SJCRH30 (cell line): ENCODE measurements at places on chromosomes 11 and 22.

DNA sequence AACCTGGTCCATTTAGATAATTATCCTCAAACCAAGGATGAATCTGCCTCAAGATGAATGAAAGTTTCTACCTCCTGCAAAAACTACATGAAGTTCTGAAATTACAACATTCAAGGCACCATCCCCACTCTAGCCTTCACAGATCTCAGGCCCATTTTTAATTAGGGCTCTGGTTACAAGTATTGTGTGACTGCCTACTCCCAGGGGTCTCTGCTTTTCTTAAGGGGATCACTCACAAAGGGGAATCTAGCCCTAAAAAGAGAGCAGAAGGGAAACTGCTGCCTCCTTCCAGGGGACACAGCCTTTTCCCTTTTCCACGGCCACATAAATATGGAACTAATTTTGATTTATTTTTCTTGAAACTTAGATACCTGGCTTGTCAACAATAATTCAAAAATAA lies 17.4 kb upstream of the TMEM135 start:
- no peak overlapping the region for H3K27ac ChIP-seq
- H3K4me3 ChIP-seq = no peak overlapping the region
- peaks cover 31% of the 10 kb centered on the region for H3K4me1 ChIP-seq
- no peaks in the 10 kb centered on the region for H3K27me3 ChIP-seq
- H3K36me3 ChIP-seq = no peaks in the 10 kb centered on the region
- no peak for DNase-seq

GRCh38 chr11:109454857-109455256 lies 32.9 kb downstream of the C11orf87 start:
- no peaks in the 10 kb centered on the region for H3K36me3 ChIP-seq
- no peak for DNase-seq
- H3K27ac ChIP-seq = no peak overlapping the region
- H3K27me3 ChIP-seq = no peaks in the 10 kb centered on the region
- H3K4me3 ChIP-seq = no peak overlapping the region

DNA sequence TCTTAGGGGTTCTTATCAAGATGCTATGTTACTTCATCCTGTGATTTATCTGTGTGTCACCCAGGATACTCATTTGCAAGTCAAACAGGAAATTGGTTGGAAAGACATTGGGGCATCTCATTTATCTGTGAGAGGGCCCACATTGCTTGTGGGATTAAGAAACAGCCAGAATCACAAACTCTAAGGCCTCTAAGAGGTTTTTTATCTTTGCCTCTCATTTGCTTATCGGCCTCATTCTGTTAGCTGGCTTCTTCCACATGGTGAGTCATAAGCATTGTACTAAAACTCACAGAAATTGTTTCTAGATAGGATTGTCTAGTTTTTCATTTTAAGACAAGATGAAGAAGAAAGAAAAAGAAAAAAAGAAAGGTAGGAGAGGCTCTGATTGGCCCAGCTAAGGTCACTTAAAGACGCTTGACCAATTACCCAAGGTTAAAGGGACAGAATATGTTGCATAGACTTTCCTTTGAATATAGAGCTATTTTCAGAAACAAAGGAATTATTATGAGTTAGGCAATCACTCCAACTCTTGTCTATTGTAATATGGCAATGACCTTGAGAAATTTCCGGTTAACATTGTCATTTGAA lies 121.9 kb downstream of the ARHGAP42 start:
- no peak for DNase-seq
- H3K27me3 ChIP-seq = no peaks in the 10 kb centered on the region

DNA sequence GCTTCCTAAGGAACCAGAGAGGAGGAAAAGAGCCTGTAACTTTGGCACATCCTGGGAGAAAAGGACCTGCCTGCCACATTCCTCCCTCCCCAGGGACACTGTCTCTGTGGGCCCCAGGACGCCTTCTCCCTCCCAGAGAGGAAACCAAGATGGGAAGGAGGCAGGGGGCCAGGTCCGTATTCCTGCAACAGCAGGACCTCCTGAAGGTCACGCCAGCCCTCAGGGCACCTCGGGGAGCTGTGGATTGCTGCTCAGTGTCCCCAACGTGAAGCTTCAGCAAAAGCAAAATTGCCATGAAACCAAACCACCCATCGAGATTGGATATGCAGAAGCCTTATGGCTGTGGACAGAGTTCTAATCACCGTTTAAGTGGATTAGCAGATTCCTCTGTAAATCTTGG lies 86.7 kb downstream of the ARHGAP8 start:
- peak; percentile 63 for DNase-seq
- H3K4me1 ChIP-seq = peaks cover 15% of the 10 kb centered on the region
- H3K36me3 ChIP-seq = no peaks in the 10 kb centered on the region
- H3K27ac ChIP-seq = peak overlapping the region; percentile 71
- no peak overlapping the region for H3K4me3 ChIP-seq

GRCh38 chr11:123454060-123454651 lies 24.1 kb downstream of the GRAMD1B start:
- H3K4me1 ChIP-seq = peaks cover 47% of the 10 kb centered on the region
- no peaks in the 10 kb centered on the region for H3K27me3 ChIP-seq
- peak overlapping the region; percentile 60 for H3K27ac ChIP-seq

GRCh38 chr11:92552942-92553341 lies 328.3 kb downstream of the FAT3 start:
- no peaks in the 10 kb centered on the region for H3K27me3 ChIP-seq
- no peaks in the 10 kb centered on the region for H3K4me1 ChIP-seq
- no peak overlapping the region for H3K4me3 ChIP-seq
- peak; percentile 16 for DNase-seq
- H3K27ac ChIP-seq = no peak overlapping the region

DNA sequence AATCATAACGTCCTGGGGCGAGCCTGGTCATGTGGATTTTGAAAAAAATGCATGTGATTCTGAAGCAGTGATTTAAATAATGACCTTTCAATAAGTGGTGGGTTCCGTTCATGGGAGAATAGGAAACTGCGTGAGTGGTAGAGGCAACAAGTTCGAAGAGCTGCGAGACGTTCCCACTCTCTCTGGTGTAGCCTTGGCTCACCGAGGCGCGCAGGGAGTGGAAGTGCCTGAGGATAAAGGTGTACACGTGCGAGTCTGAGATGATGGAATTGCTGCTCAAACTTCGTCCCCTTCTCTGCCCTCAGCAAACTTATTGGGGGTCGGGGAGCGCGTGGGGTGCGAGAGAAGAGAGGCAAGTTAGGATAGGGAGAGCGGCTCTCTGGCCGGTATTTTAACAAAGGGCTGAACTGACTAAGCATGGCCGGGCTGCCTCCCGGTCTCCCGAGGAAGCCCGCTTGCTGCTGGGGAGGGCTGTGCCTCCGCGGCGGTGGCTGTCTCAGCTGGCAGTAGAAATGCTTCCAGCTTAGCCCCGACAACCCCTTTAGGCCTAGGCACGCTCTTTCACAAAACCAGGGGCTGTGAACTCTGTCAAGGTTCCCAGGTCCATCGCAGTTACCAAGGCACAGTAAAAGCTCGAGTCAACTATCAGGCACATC lies 875 bp upstream of the STT3A start:
- peaks cover 5% of the 10 kb centered on the region for H3K36me3 ChIP-seq
- H3K4me1 ChIP-seq = no peaks in the 10 kb centered on the region
- H3K27ac ChIP-seq = peak overlapping the region; percentile 68
- H3K27me3 ChIP-seq = no peaks in the 10 kb centered on the region

GRCh38 chr11:135074397-135074998 lies 662.5 kb upstream of the B3GAT1 start:
- no peaks in the 10 kb centered on the region for H3K36me3 ChIP-seq
- H3K4me3 ChIP-seq = no peak overlapping the region
- H3K4me1 ChIP-seq = 0 out of 2 replicates have a peak, but pooled peaks cover 2% of the 10 kb centered on the region
- DNase-seq = peak; percentile 53

DNA sequence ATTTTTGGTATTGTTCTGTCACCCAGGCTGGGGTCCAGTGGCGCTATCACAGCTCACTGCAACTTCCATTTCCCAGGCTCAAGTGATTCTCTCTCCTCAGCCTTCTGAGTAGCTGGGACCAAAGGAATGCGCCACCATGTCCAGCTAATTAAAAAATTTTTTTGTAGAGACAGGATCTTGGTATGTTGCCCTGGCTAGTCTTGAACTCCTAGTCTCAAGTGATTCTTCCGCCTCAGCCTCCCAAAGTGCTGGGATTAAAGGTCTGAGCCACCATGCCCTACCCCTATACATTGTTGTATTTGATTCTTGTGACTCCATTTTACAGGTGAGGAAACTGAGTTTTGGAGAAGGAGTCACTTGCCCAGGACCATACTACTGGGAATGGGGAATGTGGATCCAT lies 11.9 kb downstream of the KIAA1671 start:
- H3K4me3 ChIP-seq = no peak overlapping the region
- no peaks in the 10 kb centered on the region for H3K27me3 ChIP-seq
- H3K27ac ChIP-seq = no peak overlapping the region
- no peak for DNase-seq
- no peaks in the 10 kb centered on the region for H3K36me3 ChIP-seq

DNA sequence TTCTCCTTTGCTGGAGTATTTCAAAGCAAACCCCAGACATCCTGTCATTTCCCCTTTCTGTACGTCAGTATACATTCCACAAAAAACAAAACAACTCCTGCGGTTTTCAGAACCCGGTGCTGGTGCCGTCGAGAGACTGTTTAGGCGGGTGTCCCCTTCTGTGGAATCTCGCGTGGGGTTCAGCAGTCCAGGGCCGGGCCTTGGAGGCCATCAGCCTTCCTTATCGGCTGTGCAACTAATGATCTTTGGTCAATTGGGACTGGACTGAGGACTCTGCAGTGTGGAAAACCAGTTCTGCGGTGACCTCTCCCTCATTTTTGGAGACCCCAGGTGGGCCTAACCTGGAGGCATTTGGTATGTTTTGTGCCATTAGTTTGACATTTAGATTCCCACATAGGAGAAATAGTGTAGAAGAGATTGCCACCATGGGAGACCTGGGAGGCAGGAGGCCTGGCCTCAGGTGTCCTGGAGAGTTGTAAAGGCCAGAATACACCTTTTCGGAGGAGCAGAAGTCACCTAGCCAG lies 84.4 kb downstream of the TBC1D22A start:
- H3K27me3 ChIP-seq = no peaks in the 10 kb centered on the region
- H3K27ac ChIP-seq = no peak overlapping the region
- H3K36me3 ChIP-seq = no peaks in the 10 kb centered on the region
- H3K4me1 ChIP-seq = peaks cover 18% of the 10 kb centered on the region
- no peak overlapping the region for H3K4me3 ChIP-seq
- no peak for DNase-seq

- H3K27me3 ChIP-seq = no peaks in the 10 kb centered on the region
- H3K36me3 ChIP-seq = no peaks in the 10 kb centered on the region
- H3K4me1 ChIP-seq = no peaks in the 10 kb centered on the region
- H3K4me3 ChIP-seq = no peak overlapping the region
- no peak overlapping the region for H3K27ac ChIP-seq
Measured at GRCh38 chr11:111814557-111815320, 48.5 kb upstream of the PPP2R1B start.

DNA sequence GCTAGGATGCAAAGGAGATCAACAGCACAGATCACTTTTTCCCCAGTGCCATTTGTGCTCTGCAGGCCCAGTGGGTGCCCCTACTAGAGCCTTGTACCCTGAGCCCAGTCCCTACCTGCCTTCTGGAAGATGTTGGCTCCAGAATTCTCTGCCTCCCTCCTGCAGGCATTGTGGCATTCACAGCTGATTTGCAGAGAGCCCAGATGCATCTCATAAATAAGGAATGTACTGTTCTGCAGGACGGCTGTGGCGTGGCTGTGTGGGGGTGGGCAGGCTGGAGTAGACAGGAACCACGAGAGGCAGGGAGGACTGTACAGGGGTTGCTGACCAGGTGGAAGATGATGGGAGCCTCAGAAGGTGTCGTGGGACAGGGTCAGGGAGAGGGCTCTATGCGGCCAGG lies 11.2 kb upstream of the MIAT start:
- no peak overlapping the region for H3K4me3 ChIP-seq
- H3K36me3 ChIP-seq = no peaks in the 10 kb centered on the region

GRCh38 chr22:31281733-31282132 lies 10.6 kb downstream of the PIK3IP1 start:
- no peaks in the 10 kb centered on the region for H3K36me3 ChIP-seq
- peaks cover 14% of the 10 kb centered on the region for H3K4me1 ChIP-seq
- no peak overlapping the region for H3K27ac ChIP-seq
- no peak overlapping the region for H3K4me3 ChIP-seq
- no peaks in the 10 kb centered on the region for H3K27me3 ChIP-seq

GRCh38 chr11:59666969-59667368 lies 1.9 kb downstream of the PATL1 start:
- peaks cover 5% of the 10 kb centered on the region; the same call in 1 of the 2 replicates for H3K4me1 ChIP-seq
- H3K27ac ChIP-seq = no peak overlapping the region
- DNase-seq = no peak
- no peaks in the 10 kb centered on the region for H3K27me3 ChIP-seq

GRCh38 chr11:59698506-59698905 lies 15.1 kb downstream of the OR10V1 start:
- H3K36me3 ChIP-seq = no peaks in the 10 kb centered on the region
- no peak overlapping the region for H3K4me3 ChIP-seq
- no peaks in the 10 kb centered on the region for H3K27me3 ChIP-seq
- H3K27ac ChIP-seq = no peak overlapping the region
- DNase-seq = no peak
- no peaks in the 10 kb centered on the region for H3K4me1 ChIP-seq

DNA sequence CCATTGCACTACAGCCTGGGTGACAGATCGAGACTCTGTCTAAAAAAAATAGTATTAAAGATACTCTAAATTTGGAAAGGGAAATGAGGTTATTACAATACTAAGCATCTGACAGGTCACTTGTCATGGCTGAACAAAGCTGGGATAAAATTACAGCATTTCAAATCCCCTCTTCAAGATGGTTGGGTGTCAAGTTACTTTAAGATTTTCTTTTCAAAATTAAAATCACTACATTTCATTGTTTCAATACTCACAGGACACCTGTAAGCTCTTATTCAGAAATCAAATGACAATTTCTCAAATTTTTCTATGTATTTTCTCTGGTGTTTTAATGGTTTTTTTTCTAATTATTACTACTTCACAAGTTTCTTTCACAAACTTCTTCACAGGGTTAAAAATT lies 5.7 kb downstream of the TAF1D start:
- H3K27me3 ChIP-seq = no peaks in the 10 kb centered on the region
- H3K36me3 ChIP-seq = peaks cover 98% of the 10 kb centered on the region
- no peak overlapping the region for H3K27ac ChIP-seq
- no peak for DNase-seq
- no peak overlapping the region for H3K4me3 ChIP-seq
- H3K4me1 ChIP-seq = peaks cover 3% of the 10 kb centered on the region
